IPS-NIHi11 (cell line): ENCODE measurements at places on chromosomes 4 and X.

DNA sequence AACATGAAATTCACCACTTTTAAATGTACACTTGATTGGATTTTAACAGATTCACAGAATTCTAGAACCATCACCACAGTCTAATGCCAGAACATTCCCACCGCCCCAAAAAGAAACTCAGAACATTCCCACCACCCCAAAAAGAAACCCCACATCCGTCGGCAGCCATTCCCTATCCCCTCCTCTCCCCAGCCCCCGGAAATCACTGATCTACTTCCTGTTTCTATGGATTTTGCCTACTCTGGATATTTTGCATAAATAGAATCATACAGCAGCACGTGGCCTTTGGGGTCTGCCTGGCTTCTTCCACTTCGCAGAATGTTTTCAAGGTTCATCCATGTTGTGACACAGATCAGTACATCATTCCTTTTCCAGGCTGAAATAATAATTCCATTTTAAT lies 79.3 kb downstream of the PPP2R2C start:
- no peak for DNase-seq

DNA sequence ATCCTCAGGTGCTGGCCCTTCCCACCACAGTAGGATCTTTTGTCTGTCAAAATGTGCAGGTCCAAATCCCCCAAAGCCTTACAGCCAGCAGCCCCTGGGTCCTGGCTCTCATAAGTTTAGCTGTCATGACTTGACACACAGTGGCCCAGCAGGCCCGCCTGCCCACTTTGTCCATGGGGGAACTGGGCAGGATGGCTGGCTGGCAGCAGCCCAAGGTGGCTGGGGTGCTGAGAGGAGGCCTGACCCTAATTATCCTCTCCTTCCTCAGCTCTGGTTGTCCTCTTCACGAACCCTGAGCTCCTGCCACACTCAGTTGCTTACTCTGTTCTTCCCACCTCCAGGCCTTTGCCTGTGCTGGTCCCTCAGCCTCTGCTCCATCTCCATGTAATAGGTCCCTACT lies 46.4 kb upstream of the PJA1 start:
- DNase-seq: no peak

- no peak for DNase-seq
These were observed 176.9 kb upstream of the GK2 start for GRCh38 chr4:79584902-79585301.

GRCh38 chrX:10617999-10618351 lies 2.4 kb downstream of the MID1 start:
- DNase-seq: no peak

DNA sequence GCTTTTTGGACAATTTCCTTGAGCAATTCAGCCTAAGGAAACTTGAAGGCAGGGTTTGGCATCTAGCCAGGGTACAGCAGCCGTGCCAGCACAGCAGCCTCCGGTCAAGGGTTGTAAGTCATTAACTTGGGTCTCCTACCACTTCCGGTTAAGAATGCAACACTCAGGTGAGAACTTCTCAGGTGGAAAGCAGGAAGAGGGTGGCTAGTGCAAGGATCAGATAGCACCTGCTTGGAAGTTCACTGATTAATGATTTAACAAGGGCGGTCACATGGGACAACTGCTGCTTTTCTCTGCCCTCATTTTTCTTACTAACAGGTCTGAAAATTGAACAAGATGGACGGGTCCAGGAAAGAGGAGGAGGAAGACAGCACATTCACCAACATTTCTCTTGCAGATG lies 30.1 kb upstream of the SCOC start:
- peak; percentile 33 for DNase-seq

DNA sequence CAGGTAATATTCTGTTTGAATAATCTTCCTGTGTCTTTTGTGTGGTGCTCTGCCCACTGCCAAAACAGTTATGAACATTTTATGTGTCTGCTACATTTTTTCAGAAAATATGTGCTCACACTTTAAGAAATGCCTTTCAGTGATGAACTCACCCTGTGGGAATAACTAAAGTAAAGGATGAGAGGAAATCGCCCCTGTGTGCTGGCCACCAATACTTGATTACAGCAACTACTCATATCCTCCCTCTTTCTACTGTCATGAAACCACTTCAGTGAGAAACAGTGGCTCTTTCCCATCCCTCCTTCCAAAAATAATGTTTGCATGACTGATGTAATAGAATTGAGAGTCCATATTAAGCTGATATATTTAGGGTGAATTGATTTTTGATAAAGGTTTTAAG lies 900.9 kb downstream of the RAB28 start:
- no peak for DNase-seq

GRCh38 chr4:184958923-184959210 lies 59.4 kb upstream of the HELT start:
- DNase-seq: no peak

- DNase-seq: no peak
These were observed 17.1 kb downstream of the GAK start for GRCh38 chr4:915041-915474.

DNA sequence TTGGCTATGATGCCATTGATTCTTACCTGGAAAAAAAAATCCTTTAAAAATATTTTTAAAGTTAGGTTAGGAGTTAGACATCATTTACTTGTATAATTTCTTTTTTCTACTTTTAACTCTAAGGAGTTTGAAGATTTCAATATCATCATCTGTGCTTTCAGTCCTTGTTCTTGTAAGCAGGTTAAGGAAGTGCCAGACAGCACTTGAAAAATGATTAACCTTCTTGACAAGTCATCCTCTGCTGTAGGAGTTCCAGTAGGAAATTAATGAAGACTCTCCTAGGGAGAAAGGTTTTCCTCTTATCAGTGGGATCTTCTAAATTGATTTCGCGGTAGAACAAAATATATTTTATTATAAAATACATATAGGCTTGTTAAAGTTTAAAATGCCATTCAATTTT lies 29.1 kb upstream of the ANAPC4 start:
- DNase-seq: no peak

DNA sequence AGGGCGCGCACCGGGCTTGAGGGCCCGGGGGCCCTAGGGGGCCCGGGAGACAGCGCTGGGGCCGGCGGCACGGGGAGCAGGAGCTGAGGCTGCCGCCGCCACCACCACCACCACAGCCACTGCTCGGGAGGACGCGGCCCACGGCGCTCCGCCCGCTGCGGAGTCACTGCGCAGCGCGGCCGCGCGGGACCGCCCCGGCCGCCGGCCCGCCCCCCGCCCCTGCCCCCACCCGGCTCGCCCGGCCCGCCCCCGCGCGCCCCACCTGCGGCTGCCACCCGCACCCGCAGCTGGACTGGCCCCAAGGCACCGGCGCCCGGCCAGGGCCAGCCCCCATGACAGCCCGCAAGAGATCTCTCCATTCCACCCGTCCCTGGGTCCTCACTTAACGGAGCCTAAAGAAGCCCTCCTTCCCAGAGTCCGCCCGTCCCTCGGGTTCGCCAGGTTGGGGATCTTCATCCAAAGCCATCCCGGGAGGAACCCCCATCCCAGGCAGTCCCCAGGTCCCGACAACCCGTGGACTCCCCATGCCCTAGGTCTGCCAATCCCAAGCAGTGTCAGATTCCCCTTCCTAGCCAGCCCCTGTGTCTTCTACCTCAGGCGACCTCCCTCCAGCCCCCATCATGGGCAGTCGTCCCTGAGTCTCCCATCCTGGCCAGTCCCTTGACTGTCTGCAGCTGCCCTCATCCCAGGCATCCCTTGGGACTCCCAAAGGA lies 40.0 kb upstream of the IQSEC2 start:
- DNase-seq: peak; percentile 31

- DNase-seq: no peak
These were observed 52.5 kb upstream of the INTU start for GRCh38 chr4:127580300-127580699.

DNA sequence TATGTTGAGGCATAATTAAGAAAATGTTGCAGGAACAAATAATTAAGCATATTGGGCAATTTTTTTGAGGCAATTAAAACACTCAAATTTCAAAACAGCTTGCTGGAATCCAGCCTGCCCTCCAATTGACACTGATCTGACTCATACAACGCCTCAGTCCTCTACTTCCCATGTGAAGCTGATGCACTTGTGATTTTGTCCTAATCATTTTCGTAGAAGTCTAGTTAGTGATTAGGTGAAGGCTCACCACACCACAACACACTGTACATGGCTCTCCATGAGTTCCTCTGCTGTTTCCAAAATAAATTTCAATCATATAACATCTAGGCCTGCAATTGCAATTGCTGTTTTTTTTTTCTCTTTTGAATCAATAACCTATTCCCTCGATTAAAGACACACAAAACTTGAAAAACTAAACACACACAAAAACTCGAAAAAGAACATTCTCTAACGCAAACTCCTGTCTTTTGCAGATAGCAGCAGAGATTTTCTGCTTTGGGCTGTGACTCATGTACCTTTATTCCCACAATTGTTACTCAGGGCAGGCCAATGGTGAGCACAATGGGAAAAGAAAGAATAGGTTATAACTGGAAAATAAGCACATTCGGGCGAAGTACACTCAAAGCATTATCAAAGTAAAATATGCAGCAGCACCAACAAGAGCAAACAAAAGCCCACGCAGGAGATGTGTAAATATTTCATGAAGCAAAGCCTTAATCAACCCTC lies 1.7 kb downstream of the GPRIN3 start:
- DNase-seq: no peak

DNA sequence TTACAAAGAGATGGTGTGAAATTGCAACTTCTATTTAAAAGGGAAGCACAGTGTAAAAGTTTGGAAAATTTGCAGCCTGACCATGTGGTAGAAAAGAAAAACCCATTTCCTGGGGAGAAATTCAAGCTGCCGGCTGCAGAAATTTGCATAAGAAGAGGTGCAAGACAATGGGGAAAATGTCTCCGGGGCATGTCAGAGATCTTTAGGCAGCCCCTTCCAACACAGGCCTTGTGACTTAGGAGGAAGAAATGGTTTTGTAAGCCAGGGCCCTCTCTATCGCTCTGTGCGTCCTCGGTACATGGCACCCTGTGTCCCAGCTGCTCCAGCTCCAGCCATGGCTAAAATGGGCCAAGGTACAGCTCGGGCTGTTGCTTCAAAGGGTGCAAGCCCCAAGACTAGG lies 40.4 kb downstream of the CCDC158 start:
- peak; percentile 58 for DNase-seq

DNA sequence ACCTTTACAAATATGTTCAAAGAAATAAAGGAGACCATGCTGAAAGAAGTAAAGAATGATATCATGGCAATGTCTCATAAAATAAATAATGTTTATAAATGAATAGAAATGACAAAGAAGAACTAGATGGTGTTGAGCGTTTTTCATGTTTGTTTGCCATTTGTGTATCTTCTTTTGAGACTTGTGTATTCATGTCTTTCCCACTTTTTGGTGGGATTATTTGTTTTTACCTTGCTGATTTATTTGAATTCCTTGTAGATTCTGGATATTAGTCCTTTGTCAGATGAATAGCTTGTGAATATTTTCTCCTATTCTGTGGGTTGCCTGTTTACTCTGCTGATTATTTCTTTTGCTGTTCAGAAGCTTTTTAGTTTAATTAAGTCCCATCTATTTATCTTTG lies 732.4 kb downstream of the FAT4 start:
- DNase-seq: no peak

GRCh38 chr4:75630937-75631329 lies 605 bp upstream of the CDKL2 start:
- peak; percentile 7 for DNase-seq

DNA sequence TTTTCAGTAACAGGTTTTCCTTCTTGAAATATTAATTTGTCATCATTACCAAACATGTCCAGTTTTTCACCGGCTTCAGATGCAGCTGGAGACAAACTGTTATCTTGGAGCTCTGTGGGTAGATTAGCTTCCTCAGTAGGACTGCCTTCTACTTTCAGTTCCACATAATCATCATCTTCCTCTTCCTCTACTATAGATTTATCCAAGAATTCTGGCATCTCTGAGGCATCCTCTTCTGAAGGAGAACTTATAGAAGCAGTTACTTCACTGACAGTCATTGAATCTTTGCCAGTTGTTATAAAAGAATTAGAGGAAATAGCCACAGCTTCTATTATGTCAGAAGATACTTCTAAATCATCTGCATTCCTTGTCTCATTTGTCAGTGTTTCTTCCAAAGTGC lies 162.9 kb downstream of the LRBA start:
- no peak for DNase-seq

DNA sequence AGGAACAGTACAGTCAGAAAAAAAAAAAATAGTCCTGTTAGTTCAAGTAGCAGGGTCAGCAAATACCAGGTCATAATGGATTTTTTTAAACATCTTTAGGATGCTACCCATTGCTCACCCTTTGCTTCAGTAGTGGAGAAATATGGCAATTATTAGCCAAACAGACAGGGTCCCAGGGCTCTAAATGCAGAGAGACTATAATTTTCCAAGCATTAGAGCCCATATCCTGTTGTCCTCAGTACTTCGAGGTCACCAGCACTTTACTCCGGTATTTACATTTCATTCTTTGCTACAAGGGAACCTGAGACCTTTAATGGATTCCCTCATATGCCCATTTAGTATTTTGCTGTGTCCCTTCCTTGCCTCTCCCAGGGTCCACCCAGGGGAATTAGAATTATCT lies 1562.9 kb upstream of the TENM3 start:
- no peak for DNase-seq

GRCh38 chr4:74555231-74555630 lies 110.3 kb downstream of the AREG start:
- DNase-seq: no peak

- DNase-seq: no peak
These were observed 119.9 kb upstream of the GRID2 start for GRCh38 chr4:92183825-92184224.

DNA sequence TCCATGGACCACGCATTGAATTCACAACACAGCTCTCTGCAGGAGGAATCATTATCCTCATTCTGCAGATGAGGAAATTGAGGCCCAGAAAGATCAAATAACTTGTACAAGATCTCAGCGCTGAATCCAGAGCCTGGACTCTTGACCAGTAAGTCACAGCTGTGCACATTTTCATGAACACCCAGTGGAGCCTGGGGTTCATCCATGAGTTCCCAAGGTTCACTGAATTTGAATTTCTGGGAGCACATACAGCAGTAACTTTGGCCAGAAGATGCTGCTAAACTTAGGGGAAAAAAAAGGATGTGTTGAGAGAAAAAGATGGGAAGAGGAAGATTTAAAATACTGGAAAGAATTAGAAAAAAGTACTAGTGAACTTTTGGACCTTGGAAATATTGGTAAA lies 218.7 kb upstream of the PPARGC1A start:
- no peak for DNase-seq

DNA sequence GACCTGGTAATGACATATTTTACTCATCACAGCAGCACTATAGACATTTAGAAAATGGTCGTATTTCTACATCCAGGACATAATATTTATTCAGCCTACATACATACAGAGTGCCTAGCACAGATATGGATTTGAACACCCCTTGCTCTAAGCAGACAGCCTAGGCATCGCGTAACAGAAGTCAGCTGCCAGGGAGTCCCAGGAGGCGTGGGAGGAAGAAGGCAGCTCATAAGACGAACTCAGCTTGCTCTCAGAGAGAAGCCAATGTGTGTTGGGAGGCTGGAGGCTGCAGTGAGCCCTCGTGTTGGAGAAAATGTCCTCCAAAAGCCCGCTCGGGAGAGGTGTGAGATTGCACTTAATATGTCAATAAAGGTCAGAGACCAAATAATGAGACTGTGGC lies 131.6 kb downstream of the BCOR start:
- DNase-seq: no peak
